ENCODE measurements at places on chromosomes 5 and 9.

GRCh38 chr9:34896112-34896511 lies 62.0 kb upstream of the PHF24 start:
- DNase-seq, result no peak

DNA sequence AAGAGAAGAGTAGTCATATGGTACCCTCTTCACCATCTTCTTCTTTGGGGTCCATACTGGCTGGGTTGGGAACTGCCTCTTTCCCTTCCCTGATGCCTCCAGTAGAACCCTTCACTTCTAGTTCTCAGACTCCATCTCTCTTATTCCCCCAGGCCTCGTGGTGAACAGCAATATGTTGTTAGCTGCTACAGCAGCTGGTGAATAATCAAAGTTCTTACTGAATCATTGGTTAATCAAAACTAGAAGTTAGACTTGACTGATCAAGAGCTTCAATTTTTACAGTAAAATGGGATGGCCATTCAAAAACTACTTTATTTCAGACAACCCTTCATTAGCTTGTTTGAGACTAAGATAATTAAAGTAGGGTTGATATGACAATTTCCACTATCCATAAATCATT lies 190.9 kb upstream of the GNA14 start:
- DNase-seq, result no peak

DNA sequence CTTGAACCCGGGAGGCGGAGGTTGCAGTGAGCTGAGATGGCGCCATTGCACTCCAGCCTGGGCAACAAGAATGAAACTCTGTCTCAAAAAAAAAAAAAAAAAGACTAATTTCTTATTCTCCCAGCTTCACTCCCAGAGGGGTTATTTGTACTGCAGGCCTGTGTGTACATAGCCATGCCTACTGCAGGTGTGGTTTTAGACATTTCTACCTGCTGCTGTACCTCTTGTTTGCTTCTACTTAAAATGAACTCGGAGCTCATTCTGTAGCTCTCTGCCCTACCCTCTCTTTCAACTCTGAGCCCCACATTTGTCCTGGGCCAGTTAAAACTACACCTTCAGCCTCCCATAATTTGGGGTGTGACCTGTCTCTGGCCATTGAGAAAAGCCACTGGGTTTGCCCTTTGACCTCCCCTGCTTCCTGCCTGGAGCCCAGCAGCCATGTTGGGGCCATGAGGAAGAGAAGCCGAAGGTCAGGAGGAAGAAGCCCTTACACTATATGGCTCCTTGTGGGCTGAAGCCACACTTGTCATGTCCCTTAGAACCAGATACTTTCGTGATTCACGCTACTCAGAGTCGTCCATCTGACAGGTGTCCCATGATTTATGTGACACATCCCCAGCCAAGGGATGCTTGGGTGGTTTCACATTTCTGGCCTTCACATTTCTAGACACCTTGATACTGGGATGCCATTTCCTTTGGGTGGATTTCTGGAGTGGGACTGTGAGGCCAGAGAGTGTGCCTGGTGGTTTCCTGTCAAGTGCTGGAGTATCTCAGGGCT lies 9.4 kb upstream of the CARD19 start:
- no peak for DNase-seq

GRCh38 chr5:96297290-96297689 lies 135.8 kb downstream of the PCSK1 start:
- no peak for DNase-seq

DNA sequence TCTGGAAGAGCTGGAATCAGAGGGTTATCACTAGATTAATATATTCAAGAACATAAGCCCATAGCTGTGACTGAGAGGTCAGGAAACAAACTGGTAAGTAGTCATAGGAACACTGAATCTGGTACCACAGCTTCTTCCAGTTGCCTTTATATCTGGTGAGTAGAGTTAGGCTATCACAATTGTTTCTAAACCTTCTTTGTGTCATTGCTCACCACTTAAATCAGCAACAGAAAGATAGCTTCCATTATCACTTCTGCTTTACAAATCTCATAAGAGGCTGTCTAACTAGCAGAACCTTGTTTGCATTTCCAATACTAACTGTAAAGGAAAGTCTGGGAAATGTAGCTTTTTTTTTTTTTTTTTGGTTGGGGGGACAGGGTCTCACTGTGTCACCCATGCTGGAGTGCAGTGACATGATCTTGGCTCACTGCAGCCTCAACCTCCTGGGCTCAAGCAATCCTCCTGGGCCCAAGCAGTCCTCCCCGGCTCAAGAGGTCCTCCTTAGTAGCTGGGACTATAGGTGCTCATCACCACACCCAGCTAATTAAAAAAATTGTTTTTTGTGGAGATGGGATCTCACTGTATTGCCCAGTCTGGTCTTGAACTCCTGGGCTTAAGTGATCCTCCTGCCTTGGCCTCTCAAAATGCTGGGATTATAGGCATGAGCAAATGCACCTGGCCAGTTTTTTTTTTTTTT lies 22.0 kb downstream of the CDC42SE2 start:
- no peak for DNase-seq

- DNase-seq, result no peak
Measured at GRCh38 chr5:178606269-178606668, 16.1 kb upstream of the COL23A1 start.

DNA sequence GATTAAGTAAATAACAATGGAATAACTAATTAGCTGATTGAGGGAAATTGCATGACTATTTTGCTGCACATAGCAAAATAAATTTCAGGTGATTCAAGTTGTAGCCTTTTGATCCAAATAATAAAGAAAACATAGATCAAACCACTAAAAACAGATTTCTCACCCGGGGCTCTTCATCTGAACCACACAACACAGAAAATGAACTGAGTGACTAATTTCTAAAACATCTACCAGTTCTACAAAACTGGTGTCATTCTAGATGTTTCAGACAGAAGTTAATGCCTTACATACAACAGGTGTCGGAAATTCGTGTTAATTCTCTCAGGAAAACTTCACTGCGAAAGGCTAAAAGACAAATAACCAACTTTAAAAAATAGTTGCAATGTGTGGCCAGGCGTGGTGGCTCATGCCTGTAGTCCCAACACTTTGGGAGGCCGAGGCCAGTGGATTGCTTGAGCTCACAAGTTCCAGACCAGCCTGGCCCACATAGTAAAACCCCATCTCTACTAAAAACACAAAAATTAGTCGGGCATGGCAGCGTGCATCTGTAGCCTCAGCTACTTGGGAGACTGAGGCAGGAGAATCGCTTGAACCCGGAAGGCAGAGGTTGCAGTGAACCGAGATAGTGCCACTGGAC lies 6.9 kb downstream of the PROP1 start:
- no peak for DNase-seq

GRCh38 chr9:28770226-28770625 lies 1196.9 kb upstream of the C9orf72 start:
- DNase-seq, result no peak

GRCh38 chr9:93166699-93167098 lies 17.2 kb upstream of the WNK2 start:
- no peak for DNase-seq

DNA sequence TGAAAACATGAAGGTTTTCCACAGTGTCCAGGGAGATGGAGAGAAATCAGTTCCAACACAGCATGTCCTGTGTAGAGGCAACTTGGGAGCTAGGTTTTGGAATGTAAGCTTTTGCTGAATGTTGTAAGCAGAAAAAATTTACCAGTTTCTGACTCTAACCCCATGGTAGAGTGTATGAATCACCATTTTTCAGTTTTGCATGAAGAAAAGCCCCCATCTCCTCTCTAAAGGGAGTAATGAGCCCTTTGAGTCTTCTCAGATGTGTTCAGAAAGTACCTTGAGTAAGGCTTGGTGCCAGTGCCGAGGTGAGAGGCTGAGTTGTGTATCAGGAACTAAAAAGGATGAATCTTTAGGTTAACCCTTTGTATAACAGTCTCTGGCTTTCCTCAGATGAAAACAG lies 96.2 kb downstream of the ADRB2 start:
- DNase-seq, result peak; percentile 10

GRCh38 chr5:43041669-43042175 lies 1.6 kb upstream of the ANXA2R start:
- peak; percentile 57 for DNase-seq

DNA sequence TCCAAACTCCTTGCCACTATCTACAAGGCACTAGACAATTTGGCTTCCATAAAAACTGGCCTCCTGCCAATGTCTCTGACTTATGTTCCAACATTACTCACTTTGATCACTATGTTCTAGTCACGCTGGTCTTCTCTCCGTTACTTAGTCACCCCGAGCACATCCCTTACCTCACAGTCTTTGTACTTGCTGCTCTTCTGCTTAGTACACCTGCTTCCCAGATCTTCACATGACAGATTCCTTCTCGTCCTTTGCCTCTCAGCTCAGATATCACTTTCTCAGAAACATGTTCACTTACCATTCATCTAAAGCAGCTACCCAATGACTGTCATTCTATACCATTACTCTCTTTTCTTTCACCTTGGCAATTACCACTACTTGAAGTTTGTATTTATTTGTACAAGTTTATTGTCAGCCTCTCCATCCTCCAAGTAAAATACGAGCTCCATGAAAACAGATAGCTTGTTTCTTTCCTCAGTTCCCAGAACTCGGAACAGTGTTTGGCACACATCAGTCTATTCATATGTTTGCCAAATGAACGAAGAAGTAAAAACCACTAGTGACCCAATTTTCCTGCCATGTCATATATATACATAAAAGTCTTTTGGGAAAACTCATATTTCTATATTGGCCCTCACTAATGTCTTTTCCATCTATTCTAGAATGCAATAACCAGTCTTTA lies 5.9 kb upstream of the SLC22A5 start:
- no peak for DNase-seq

- peak; percentile 82 for DNase-seq
Measured at GRCh38 chr5:458547-459353, 15.8 kb downstream of the EXOC3 start.

GRCh38 chr5:68189171-68189570 lies 26.4 kb upstream of the PIK3R1 start:
- DNase-seq, result no peak

- no peak for DNase-seq
Measured at GRCh38 chr9:97073506-97073905, 34.6 kb upstream of the CTSV start.

All from activated CD4-positive, alpha-beta T cell treated with anti-CD3 and anti-CD28 coated beads, Interleukin-2, amount 50 U/mL, for 48 hours (primary cell).